ENCODE measurements at places on chromosomes 6 and 20. TPM values are rescaled to one million over a fixed set of nuclear protein-coding genes. Genes with fewer than 3 reads are reported as not detected.

The VSTM2L gene
- not detected for total RNA-seq

The BMP6 gene
- not detected for total RNA-seq

The ENPP5 gene
- total RNA-seq: 0.38 TPM

The LY6G5C gene
- 2.4 TPM for total RNA-seq

GRCh38 chr6:56655249-56655648 is 12.6 kb upstream of the DST start:
- H3K36me3 ChIP-seq: no peaks in the 10 kb centered on the region
- H3K4me1 ChIP-seq: no peaks in the 10 kb centered on the region
- no peak overlapping the region for H3K4me3 ChIP-seq
- no peaks in the 10 kb centered on the region for H3K27me3 ChIP-seq
- DNase-seq: no peak

DNA sequence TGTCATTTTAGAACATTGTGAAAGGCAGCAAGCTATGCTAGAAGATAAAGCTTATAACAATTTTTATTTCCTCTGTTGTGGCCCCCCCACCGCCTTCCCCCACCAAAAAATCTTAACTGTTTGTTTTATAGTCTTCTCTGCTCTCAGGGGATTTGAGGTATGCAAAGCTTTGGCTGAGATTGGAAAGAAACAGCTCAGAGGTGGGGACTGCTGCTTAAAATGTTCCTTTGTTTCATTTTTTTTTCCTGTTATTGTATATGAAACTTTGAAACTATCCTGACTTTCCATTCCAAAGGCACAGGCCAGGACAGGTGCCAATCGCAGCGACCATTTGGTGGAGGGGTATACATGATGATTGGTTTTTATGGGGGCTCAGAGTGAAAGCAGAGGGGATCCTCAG is 114.7 kb upstream of the PHACTR1 start:
- H3K27me3 ChIP-seq: peaks cover 27% of the 10 kb centered on the region
- H3K4me1 ChIP-seq: no peaks in the 10 kb centered on the region
- no peak for DNase-seq
- no peak overlapping the region for H3K4me3 ChIP-seq

GRCh38 chr20:25863536-25864325 is 167.1 kb upstream of the ZNF337 start:
- H3K4me1 ChIP-seq: peaks cover 32% of the 10 kb centered on the region
- H3K27ac ChIP-seq: no peak overlapping the region
- peak overlapping the region; percentile 64 for H3K4me3 ChIP-seq
- DNase-seq: no peak
- H3K27me3 ChIP-seq: peaks cover 96% of the 10 kb centered on the region
